ENCODE measurements at places on chromosomes 3 and 15.

DNA sequence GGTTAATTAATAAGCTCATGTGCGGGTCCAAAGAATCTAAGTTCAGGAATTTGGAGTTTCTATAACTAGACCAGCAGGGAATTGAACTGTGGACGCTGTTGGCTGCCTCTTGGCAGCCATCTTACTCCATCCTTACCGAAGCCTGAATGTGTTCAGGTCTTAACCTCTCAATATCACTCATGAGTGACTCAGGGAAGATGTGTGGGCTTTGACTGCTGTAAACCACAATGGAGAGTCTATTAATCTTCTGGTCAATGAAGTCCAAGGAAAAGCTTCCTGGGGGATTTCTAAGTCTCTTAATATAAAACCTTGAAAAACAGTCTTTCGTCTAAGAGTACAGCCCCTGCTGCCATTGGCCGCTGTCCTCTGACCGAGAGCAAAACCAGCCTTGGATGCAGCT lies 46.7 kb upstream of the OXTR start:
- DNase-seq: no peak

- no peak for DNase-seq
These were observed 3.0 kb downstream of the XIRP1 start for GRCh38 chr3:39189150-39189958.

DNA sequence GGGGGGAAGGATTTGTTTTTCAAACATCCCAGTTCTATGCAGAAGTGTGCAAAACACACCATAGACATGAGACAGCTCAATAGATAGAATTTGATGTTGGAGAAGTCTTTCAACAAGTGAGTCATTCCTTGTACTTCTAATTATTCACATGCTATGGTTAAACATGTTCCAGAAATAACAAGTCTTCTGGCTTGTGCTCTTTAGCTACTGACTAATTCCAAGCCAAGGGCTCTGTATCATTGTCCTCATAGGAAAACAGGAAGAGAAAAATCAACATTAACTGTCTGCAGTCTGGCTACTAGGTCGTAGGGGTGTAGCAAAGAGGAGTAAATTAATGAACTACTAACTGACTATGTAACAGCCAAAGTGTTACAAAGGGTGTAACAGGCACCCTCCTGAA lies 25.8 kb downstream of the LDHAL6B start:
- peak; percentile 86 for DNase-seq

GRCh38 chr3:141174674-141175073 lies 57.0 kb upstream of the PXYLP1 start:
- DNase-seq: no peak

- no peak for DNase-seq
These were observed 316.0 kb downstream of the CLSTN2 start for GRCh38 chr3:140250945-140251344.

GRCh38 chr3:97189835-97190234 lies 375.4 kb downstream of the EPHA6 start:
- no peak for DNase-seq

DNA sequence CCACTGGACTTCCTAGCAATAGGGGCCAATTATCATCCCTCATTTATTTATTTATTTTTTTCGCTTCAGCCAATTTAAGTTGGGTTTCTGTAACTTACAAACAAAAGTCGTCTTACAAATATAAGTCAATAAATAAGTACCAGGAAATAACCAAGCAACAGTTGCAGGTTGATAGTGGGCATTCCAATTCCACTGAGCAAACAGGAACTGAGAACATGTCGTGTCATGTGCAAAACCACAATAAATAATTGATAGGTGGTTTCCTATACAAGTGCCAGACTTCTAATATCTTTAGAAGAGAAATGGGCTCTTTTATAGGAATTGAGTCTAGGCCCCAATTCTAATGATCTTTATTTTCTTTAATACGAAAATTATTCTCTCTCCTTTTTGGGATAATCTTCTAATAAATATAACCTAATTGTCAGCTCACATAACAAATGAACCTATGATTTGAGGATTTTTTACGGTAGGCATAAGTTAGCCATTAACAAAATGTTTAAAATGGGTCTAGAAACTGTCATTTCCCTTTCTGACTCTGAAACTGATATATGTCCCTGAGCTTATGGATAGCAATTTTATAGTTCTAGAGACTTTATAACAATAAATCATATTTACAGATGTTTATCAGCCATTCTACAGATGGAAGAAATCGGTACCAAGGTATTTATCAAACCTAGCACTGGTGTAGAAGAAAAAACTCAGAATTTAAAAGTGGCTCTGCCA lies 571.8 kb downstream of the FOXP1 start:
- no peak for DNase-seq

DNA sequence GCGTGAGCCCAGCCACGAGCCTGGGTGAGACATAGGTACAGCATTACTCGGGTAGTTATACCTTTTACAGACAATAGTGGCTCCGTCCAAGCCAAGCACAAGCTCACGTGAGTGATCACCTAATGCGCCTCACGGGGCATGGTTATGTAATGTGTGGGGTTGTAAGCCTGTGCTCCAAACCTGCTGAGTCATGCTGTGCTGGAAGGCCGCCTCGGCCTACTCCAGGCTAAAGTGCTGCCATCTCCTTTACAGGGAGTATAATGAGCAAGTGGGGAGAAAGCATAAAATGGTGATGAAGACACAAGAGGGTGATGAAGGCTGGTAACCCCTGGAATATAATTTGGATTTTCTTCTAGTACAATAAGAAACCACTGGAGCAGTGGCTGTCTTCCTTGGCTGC lies 175.8 kb upstream of the STT3B start:
- peak; percentile 36 for DNase-seq

DNA sequence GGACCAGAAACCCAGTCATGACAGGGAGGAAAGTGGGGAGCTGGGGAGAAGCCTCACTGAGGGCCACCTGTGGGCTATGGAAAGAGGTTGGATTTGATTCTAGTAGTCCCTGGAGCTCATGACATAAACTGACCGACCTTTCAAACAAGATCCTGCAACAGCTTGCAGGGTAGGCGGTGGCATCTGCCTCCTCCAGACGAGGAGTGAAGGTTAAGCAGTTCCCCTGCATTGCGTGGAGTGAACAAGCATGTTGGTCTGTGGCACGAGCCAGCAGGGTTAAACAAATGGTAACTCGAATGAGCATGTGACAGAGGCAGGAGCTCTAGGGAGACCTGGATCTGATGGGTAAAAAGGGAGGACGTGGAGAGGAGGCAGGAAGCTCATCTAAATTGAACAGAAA lies 12.7 kb downstream of the TGM4 start:
- no peak for DNase-seq

DNA sequence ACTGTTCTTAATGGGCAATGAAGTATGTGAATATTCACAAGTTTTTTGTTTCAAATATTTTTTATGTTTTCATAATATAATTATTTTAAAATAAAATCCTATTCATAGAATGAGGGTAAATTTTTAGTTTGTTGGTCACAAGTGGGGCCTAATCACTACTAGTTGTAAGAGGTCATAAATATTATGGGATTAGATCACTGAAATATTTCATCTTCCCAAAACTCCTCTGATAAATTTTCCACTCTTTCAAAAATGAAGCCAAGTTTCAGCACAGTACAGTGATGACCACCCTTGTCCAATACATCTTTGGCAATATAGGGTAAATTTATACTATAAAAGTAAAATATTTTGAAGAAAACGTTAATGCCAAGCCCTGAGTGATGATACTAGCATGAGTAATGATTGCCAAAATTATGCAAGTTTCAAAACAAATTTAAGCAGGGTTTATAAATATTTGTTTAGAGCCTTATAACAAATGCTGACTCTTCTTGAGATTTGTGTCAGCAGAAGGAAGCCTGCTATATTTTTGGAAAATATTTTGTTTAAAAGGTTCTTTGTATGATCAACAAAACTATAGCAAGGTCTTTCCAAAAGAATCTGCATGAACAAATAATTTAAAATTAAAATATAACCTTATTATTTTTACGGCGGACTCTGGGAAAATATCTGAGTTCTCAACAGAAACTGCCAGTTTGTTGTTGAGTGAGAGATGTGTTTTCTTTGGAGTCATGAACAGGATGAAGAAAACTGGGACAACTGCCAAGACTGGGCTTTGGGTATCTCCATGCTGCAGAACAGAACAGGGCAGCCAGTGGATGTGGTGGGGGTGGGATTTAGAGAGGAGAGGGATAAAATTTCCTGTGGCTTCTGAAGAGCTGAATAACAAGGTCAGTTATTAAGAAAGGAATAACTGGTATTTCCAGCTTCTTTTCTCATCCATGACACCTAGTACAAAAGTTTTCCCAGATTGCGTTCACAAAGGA lies 17.9 kb upstream of the TM4SF1 start:
- DNase-seq: no peak

DNA sequence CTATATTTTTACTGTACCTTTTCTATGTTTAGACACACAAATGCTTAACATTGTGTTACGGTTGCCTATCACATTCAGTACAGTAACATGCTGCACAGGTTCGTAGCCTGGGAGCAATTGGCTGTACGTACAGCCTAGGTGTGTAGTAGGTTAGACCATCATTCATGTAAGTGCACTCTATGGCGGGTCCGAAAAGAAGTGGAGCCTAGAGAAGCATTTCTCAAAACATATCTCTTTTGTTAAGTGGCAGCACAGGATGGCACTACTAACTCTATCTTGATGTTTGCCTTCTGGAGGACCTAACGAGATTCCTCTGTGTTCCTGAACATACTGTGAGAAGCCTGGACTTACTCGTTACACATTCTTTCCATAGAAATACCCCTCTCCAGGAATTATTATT lies 132.3 kb upstream of the ADPGK start:
- no peak for DNase-seq

DNA sequence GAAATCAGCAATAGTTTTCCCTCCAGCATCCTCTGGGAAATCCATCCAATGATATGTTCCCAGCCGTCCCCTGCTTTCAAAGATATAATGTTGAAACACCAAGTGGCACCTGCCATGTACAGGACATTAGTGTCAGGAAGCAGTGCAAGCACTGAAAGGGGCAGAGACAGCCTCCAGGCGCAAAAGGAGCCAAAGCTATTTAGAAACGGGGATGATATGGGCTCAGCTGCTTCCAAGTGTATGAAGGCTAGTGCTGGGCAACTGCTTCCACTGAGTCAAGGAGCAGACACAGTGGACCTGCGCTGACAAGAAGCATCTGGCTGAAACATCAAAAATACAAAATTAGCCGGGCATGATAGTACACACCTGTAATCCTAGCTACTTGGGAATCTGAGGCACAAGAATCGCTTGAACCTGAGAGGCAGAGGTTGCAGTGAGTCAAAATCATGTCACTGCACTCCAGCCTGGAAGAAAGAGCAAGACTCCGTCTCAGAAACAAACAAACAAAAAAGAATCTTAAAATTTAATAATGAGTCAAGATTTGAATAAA lies 119.7 kb downstream of the AQP9 start:
- no peak for DNase-seq

GRCh38 chr15:63197626-63198025 lies 8.2 kb downstream of the RAB8B start:
- no peak for DNase-seq

- DNase-seq: no peak
These were observed 65.1 kb downstream of the SLC12A8 start for GRCh38 chr3:125147491-125147820.

DNA sequence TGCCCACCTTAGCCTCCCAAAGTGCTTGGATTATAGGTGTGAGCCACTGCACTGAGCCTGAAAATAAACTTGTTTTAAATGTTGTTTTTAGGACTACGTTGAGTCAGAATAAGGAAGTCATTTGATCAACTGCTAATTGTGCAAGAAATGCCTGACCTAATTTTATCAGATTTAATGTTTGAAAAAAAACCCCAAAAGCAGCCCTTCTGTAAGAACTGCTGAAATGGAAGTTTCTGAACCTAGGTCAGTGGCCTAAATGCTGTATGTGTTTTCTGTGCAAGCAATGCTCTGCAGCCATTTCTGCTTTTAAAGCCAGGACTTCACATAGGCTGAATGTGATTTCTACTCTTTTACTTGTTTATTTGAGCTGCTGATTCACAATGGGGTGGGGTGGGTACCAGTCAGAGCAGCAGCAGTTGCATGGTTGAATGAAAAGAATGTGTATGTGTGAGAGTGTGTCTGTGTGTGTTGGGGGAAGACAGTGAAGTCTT lies 6.6 kb downstream of the GPX1 start:
- peak; percentile 88 for DNase-seq
